Effector CD4-positive, alpha-beta T cell (primary cell): ENCODE measurements at places on chromosomes 1 and 21.

GRCh38 chr1:222843469-222844410, 28.9 kb downstream of the DISP1 start:
- DNase-seq: no peak

- DNase-seq: peak; percentile 57
Measured at GRCh38 chr1:40143891-40144575, 17.2 kb upstream of the RLF start.

- DNase-seq: no peak
Measured at GRCh38 chr1:44661781-44662682, 12.2 kb downstream of the TMEM53 start.

GRCh38 chr21:29389136-29389535, 90.4 kb downstream of the BACH1 start:
- no peak for DNase-seq
